ENCODE measurements at places on chromosomes 4 and X.

GRCh38 chrX:130108647-130109428, 1.5 kb downstream of the ELF4 start:
- DNase-seq: peak; percentile 84

- no peak for DNase-seq
Measured at GRCh38 chrX:17595456-17596035, 141.7 kb upstream of the SCML1 start.

- no peak for DNase-seq
Measured at GRCh38 chr4:141501931-141502330, 134.5 kb upstream of the IL15 start.

DNA sequence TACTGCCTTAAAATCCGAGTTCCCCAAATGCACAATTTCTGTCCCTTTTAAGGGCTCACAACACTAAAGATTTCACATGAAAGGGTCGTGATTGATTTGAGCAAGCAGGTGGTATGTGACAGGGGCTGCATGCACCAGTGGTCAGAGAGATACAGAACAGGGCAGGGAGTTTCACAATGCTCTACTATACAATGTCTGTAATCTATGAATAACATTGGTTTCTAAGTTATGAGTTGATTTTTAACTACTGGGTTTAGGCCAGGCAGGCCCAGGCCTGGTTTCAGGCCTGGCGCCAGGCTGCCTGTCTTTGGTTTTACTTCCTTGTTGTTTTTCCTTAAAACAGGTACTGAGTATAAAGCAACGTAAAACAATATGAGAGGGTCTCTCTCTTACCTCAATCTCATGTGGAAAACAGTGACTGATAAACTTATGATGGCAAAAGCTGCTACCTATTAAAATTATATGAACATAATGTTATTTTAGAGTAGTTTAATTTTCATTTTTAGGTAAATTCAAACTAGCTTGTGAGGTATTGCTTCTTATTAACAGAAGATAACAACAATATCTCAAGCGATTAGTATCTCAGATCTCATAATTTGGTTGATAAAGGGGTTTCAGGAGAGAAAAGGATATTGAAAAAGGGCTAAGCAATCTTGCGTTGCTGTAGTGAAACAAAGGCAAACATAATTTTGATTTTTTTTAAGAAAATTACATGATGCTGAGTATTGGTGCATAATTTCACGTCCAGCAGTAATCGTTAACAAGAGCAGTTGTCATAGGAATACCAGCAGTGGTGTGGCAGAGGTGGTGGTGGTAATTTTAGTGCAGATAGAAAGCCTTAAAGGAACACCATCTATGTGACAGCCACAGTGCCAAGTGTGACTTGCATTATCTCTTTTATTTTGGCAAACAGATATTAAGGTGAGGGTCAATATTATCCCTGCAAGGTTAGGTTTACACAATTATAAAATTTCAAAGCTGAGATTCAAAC, 944.4 kb upstream of the GRID2 start:
- DNase-seq: no peak

DNA sequence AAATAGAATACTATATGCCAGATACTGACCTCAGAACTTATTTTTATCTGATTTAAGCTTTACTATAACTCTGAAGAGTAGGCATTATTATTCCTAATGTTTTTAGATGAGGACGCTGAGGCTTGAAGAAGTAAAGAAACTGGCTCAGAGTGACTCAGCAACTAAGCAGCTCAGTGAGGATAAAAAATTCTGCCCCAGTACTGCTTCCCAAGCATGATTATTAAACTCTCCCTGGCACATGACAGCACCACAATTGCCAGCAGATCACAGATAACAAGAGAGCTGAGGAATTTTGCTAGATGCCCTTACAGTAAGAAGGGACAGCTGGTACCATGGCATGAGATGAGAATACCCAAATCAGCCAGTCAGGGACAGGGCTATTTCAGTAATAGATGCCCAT, 219.4 kb downstream of the NKX6-1 start:
- no peak for DNase-seq

GRCh38 chrX:48611703-48612102, 14.4 kb downstream of the WDR13 start:
- no peak for DNase-seq

DNA sequence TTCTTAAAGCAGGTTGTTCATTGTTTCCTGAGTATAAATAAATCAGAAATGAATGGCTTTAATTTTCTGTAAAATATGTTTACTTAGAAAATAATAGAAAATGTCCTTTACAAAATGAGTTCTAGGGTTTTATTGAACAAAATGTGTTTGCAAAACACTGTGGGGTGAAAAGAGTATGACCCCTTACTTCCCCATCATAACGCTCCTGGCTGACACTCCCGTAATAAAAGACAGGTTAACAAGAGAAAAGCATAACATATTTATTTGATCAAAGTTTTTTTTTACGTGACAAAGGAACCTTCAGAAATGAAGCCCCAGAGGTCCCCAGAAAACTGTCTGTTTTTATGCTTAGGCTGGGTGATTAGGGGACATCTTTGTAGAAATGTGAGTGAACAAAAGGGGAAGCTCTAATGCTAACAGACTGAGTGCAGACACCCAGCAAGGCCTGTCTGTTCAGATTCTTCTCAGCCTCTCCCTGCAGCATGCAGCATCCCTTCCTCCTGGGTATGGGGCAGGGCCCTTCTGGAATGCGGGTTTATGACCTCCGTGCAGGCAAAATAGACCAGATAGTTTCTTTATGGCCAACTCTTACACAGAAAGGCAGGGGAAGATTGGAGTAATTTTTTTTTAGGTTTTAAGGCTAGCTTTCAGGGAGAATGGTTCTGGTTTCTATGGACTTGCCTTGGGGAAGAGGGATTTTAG, 26.1 kb downstream of the ZFP42 start:
- DNase-seq: no peak

- no peak for DNase-seq
Measured at GRCh38 chrX:53817548-53817947, 131.0 kb upstream of the HUWE1 start.

- peak; percentile 73 for DNase-seq
Measured at GRCh38 chr4:83329521-83330110, 5.0 kb downstream of the HPSE start.

- DNase-seq: no peak
Measured at GRCh38 chr4:44462259-44462658, 13.7 kb upstream of the KCTD8 start.

DNA sequence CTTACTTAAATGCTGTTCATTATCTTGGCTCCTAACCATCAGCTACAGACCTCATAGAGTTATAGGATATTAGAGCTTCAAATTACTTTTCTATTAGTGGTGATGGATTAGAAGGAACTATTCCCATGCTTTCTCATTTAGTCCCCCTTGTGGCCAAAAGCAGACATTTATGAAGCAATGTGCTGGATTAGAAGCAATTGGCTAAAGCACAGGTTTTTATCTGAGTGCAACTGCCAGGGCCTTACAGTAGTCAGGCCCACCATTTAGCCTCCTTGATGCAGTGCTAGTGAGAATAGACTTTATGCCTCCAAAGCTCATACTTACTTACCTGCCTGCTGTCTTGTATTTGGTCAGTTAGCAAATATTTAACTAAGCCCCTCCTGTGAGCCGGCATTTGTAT, 93.0 kb downstream of the TSPAN7 start:
- peak; percentile 3 for DNase-seq
